Keratinocyte (primary cell): ENCODE measurements at places on chromosomes 3 and 15. TPM values are rescaled to one million over a fixed set of nuclear protein-coding genes. Genes with fewer than 3 reads are reported as not detected.

- no peak for DNase-seq
These were observed 520 bp downstream of the TMEM42 start for GRCh38 chr3:44862226-44862637.

GOLGA6A gene
- not detected in 3 replicates for polyA plus RNA-seq

DNA sequence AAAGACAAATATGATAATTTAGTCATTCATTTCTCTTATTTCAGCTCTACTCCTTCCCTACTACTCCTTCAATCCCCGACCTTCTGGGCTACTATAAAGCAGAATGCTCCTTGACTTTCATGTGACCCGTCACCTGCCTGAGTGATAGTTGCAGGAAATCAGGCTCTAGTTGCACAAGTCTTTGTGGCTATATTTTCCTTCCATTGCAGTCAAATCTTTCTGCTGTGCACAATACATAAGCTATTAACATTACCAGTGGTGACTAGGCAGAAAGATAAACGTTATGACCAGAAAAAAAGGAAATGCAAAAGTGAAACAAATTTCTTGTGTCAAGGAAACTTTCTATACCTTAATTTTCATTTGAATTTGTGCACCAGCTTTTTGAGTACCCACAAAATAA lies 2.3 kb downstream of the SUCNR1 start:
- DNase-seq: no peak

SLC51B gene
- not detected in 3 replicates for polyA plus RNA-seq

DNA sequence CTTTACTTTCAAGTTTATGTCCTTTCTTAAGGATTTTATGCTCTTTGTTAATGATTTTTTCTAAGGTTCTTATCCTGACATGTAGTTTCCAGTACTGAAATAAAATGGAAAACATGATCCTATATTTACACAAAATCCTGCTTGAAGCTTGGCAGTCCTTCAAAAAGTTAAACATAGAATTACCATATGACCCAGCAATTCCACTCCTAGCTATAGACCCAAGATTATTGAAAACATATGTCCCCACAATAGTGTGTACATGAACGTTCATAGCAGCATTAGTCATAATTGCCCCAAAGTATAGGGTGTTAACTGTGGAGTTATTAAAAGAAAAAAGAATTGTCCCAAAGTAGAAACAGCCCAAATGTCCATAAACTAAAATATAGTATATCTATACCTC lies 33.2 kb downstream of the ITGB5 start:
- no peak for DNase-seq

DNA sequence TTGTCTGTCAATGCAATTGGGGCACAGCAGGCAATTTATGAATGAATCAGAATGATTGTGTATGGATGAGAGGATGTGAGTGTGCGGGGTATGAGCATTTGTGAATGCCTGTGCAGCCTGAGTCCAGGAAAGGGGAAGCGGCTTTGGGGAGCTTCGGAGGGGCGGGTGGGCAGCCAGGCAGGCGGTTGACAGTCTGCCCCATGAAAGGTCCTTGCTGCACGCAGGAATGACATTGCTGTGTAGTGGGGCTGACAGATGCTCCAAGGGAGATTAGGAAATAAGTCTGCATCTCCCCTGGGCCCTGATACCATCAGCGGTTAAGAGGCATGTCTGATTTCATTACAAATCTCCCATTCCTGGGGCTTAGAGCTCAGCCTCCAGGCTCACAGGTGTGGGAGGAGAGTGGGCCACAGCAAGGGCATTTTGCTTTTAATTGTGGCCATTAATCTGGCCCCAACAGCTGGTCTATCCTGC lies 26.4 kb upstream of the TSPAN3 start:
- no peak for DNase-seq

GRCh38 chr3:127237835-127238234 lies 44.9 kb downstream of the PRR23E start:
- no peak for DNase-seq

DNA sequence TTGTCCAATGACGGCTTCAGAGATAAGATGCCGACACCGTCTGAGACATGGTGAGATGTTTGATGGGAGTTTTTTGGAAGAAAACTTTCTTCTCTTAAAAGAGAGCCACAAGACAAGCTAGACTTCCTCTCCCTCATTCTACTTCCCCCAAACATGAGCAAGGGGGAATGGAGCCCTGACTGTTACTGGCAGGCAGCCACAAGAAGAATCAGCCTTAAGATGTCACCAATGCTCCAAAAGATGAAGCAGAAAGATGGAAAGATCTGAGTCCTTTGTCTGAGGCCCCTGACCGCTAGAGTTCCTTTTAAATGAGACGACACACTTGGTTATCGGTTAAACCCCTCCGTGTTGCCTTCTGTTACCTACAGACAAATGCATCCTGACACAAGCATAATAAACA lies 108.7 kb downstream of the ST8SIA2 start:
- DNase-seq: no peak
